Type B pancreatic cell (in vitro differentiated cells): ENCODE measurements at places on chromosomes 3 and 15.

- no peaks in the 10 kb centered on the region for H3K27me3 ChIP-seq
- H3K36me3 ChIP-seq = peaks cover 26% of the 10 kb centered on the region
- DNase-seq = no peak
- no peaks in the 10 kb centered on the region for H3K4me1 ChIP-seq
- H3K4me3 ChIP-seq = no peak overlapping the region
- H3K27ac ChIP-seq = no peak overlapping the region
Measured at GRCh38 chr3:53318522-53318921, 28.8 kb downstream of the DCP1A start.

- no peak overlapping the region for H3K27ac ChIP-seq
- no peaks in the 10 kb centered on the region for H3K27me3 ChIP-seq
- no peak for DNase-seq
- H3K36me3 ChIP-seq = peaks cover 7% of the 10 kb centered on the region
- no peak overlapping the region for H3K4me3 ChIP-seq
Measured at GRCh38 chr15:35514759-35515158, 31.2 kb downstream of the DPH6 start.

DNA sequence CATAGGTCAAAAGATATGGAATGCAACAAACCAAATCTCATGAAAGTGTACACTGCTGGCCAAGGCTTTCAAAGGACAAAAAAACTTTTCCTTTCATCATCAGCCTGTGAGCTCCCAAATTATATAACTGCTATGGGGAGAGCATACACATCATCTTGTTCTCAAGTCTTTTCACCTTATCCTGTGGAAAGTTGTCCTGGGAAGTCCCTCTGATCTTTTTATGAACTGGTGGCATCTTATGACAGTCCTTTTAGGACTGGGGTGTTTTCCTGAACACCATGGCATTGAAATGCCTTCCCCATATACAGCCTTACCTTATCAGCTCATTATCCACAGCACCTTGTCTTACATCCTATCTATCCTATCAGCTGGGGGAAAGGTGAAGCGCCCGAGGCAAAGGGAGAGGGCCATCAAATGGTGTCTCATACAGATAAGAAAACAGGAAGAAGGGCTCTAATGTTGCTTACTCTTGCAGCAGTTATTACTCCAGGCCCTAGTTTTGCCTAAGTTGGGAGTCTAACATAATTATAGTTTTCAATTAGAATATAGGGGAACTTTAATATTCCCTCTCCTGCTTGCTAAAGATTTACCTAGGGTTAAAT, 61.5 kb upstream of the GOLIM4 start:
- H3K27ac ChIP-seq = no peak overlapping the region
- no peaks in the 10 kb centered on the region for H3K36me3 ChIP-seq
- DNase-seq = no peak
- H3K4me1 ChIP-seq = no peaks in the 10 kb centered on the region
- H3K4me3 ChIP-seq = no peak overlapping the region
- peaks cover 5% of the 10 kb centered on the region for H3K27me3 ChIP-seq

DNA sequence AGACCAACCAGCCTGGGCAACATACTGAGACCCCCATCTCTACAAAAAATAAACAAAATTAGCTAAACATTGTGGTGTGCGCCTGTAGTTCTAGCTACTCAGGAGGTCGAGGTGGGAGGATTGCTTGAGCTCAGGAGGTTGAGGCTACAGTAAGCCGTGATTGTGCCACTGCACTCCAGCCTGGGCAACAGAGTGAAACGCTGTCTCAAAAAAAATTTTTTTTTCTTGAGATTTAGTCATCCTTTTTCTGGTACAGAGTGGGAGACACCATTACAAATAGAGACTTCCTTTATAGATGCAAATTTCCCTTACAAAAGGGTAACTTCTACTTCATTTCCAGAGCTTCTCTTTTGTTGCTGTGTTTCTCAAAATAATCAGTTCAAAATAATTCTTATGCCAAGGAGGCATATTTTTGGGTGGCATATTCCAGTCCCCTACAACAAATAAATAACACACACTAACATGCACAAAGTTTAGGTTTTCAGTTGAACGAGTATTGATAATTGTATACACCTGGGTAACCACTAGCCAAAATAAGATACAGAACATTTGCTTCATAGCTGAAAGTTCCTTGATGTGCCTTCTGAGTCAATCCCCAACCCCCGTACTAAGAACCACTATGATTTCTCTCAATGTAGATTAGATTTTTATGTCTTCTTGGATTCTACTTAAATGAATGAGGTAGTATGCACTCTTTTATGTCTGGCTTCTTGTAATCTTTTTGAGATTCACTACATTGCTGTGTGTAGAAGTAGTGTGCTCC, 248.9 kb upstream of the PROK2 start:
- no peaks in the 10 kb centered on the region for H3K36me3 ChIP-seq
- H3K27ac ChIP-seq = no peak overlapping the region
- DNase-seq = no peak
- H3K4me1 ChIP-seq = no peaks in the 10 kb centered on the region

DNA sequence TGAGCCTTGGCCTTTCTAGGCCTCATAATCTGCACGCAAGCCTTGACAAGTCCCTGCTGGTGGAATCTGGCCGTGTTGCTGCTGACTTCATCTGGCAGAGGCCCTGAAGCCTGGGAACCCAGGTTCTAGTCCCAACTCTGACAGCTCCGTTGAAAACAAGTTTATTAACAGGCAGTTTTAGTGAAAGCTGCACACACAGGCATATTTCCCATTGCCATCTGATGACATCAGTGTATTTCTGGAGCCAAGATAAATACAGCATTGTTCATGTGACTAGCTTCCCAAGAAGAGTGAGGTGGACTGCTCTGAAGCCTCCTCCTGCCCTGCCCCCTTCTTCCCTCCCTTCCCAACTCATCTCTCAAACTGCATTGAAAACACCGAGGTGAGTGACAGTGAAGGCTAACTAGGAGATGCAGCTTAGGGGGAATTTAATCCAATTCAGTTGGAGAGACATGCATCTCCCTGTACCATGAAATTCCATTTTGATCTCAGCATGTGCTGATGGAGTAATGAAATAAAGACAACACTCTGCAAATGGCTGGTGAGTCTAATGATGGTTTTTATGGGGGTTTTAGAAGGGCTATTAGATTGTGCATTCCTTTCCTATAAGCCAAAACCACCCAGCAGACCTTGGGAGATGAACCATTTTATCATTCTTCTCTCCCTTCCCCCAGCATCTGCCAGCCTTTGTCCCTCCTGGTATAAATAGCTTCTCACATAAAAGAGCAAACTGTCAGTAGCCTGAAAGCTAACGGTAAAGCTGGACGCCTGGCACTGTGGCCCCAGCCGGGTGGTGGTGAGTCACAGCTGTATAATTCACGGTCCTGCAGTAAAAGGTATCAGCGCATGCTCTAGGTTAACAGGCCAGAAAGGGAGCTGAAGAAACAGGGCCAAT, 38.0 kb downstream of the PRICKLE2 start:
- H3K4me3 ChIP-seq = peak overlapping the region; percentile 40
- peaks cover 48% of the 10 kb centered on the region for H3K4me1 ChIP-seq
- DNase-seq = no peak
- H3K27ac ChIP-seq = peak overlapping the region; percentile 76
- H3K27me3 ChIP-seq = no peaks in the 10 kb centered on the region

GRCh38 chr15:55937040-55937439, 56.4 kb downstream of the NEDD4 start:
- no peak for DNase-seq

DNA sequence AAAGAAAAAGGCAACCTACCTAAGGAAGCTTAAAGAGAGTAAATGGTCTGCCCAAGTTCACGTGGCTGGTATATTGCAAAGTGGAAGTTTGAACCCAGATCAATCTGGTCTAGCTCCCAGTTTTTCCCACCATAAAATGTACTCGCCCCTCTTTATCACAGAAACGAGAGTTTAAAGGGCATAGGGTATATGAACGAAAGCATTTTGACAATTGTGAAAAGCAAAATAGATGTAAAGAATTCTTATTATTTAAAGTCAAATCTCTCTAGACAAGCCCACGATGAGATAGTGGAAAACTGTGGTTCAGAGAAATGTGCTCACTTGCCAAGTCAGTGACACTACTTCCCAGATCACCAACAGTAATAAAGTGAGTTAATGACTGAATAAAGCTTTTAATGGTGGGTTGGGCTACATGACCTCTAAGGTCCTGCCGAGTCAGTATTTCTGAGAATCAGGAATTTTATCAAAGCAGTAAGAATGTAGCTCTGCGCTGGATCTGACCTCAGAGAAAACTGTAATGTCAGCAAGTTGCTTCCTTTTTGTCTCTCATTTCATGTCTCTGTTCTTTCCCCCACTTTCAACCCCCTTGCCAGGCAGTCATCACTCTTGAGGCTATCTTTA, 23.3 kb upstream of the NEO1 start:
- DNase-seq = no peak
- peaks cover 22% of the 10 kb centered on the region for H3K4me1 ChIP-seq
- H3K27me3 ChIP-seq = peaks cover 11% of the 10 kb centered on the region

DNA sequence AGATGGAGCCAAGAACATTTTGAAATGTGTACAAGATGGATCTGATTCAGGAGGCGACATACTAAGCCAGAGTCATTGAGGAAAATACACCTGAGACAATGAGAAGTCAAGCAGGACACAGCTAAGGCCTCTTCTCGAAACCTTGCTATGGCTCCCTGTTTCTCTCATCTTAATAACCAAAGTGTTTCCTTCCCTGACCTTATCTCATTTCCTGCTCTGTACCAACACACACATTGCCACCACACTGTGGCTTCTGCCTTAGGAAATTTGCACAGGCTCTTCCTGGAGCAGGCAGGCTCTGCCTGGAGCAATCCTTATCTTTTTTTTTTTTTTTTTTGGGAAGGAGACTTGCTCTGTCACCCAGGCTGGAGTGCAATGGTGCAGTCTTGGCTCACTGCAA, 36.6 kb downstream of the OXSM start:
- H3K4me3 ChIP-seq = no peak overlapping the region
- DNase-seq = no peak
- H3K27me3 ChIP-seq = peaks cover 7% of the 10 kb centered on the region
- H3K4me1 ChIP-seq = peaks cover 6% of the 10 kb centered on the region
- H3K27ac ChIP-seq = no peak overlapping the region
- no peaks in the 10 kb centered on the region for H3K36me3 ChIP-seq

DNA sequence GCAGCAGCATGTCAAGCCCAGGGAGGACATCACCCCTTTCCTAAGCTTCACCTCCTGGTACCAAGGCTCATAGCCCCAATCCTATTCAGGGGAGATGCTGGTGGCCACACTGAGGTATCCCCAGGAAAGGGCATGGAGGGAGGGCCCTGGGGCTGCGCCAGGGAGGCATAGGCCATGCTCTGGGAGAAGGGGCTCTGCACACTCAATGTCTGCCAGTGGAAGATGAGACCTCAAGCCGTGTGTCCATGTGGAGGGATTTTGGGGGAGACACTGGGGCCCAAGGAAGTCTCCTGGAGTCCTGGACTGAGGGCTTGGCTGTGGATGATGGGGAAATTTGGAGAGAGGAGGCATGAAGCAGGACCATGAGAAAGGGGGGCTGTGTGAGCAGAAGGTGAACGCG, 21.2 kb upstream of the PRR23E start:
- H3K27ac ChIP-seq = no peak overlapping the region
- H3K4me1 ChIP-seq = peaks cover 15% of the 10 kb centered on the region
- no peak for DNase-seq
- H3K4me3 ChIP-seq = no peak overlapping the region

- H3K36me3 ChIP-seq = no peaks in the 10 kb centered on the region
- peaks cover 6% of the 10 kb centered on the region for H3K4me1 ChIP-seq
- no peak for DNase-seq
- peaks cover 2% of the 10 kb centered on the region for H3K27me3 ChIP-seq
- no peak overlapping the region for H3K27ac ChIP-seq
Measured at GRCh38 chr3:59850417-59850816, 800.6 kb upstream of the CFAP20DC start.

GRCh38 chr3:192409838-192410683, 317.3 kb downstream of the FGF12 start:
- no peak for DNase-seq
- peaks cover 4% of the 10 kb centered on the region for H3K4me1 ChIP-seq
- peak overlapping the region; percentile 83 for H3K4me3 ChIP-seq
- peaks cover 87% of the 10 kb centered on the region for H3K27me3 ChIP-seq
- peak overlapping the region; percentile 31 for H3K27ac ChIP-seq

- no peak overlapping the region for H3K4me3 ChIP-seq
- peaks cover 4% of the 10 kb centered on the region for H3K36me3 ChIP-seq
- no peaks in the 10 kb centered on the region for H3K27me3 ChIP-seq
Measured at GRCh38 chr3:161355508-161355907, 15.8 kb downstream of the SPTSSB start.

DNA sequence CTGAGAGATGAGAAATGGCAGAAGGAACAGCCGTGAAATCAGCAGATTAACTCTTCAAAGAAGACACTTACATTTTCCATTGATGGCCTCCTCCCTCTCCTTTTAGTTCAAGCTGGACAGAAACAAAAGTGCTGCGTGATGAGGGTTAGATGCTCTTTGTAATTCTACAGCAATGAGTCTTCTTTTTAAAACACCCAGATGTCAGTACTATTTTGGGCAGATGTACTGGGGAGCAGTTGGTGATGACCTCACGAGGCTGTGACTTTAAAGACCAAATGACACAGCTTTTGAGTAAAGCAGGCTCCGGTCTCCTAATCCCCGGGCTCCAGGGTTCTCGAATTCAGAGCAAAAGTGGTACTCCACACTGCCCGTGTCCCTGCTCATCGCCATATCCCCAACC, 198.2 kb downstream of the SLCO3A1 start:
- peaks cover 6% of the 10 kb centered on the region for H3K4me1 ChIP-seq
- no peak for DNase-seq
- H3K36me3 ChIP-seq = peaks cover 6% of the 10 kb centered on the region
- H3K27me3 ChIP-seq = peaks cover 4% of the 10 kb centered on the region
